Right lobe of liver (tissue), 6 donors: ENCODE measurements at places on chromosomes 12 and 14. TPM values are rescaled to one million over a fixed set of nuclear protein-coding genes. Genes with fewer than 3 reads are reported as not detected.

Gene INTS13
- total RNA-seq, result 8.4 TPM

- no peaks in the 10 kb centered on the region for H3K4me1 ChIP-seq
- no peaks in the 10 kb centered on the region for H3K36me3 ChIP-seq
- H3K27me3 ChIP-seq, result no peaks in the 10 kb centered on the region
- H3K27ac ChIP-seq, result no peak overlapping the region
- no peak for DNase-seq
- H3K4me3 ChIP-seq, result no peak overlapping the region
These were observed 55.4 kb downstream of the DAO start for GRCh38 chr12:108935159-108935763.

- H3K36me3 ChIP-seq, result no peaks in the 10 kb centered on the region
- H3K27me3 ChIP-seq, result no peaks in the 10 kb centered on the region
- no peak for DNase-seq
- no peak overlapping the region for H3K4me3 ChIP-seq
These were observed 13.2 kb upstream of the RIMBP2 start for GRCh38 chr12:130729344-130729743.

Gene NKX2-1
- not detected for total RNA-seq

Gene TAS2R43
- not detected for total RNA-seq

DNA sequence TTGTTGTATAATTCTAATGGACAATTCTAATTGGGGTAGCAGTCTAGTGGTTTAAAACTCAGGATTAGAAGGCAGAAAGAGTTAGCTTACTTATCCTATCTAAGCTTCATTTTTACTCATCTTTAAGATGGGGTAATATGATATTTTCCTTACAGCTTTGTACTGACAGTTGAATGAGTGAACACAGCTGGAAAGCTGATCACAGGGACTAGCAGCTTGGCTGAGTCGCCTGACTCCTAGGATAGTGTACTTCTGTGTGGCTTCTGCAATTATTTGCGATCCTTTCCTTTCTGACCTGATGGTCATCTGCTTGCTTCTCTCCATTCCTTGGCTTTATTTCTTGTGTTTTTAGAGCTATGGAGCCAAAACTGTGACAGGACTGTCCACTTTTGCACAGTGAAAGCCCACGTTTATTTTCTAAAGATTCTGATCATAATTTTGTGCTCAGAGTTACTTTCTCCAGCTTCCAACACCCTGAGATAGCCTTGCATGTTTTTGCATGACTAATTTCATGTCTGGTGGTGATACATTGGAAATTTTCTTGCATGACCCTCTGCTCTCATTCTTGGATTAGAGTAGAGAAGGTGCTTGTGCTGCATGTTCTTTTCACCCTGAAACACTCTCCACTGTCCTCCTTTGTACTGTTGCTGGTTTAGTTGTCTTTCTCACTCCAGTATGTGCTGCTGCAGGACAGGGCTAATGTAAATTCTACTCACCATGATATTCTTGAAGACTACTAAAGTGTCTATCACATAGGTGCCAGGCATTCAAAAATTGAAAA is 377.0 kb upstream of the ATP2B1 start:
- no peak overlapping the region for H3K27ac ChIP-seq
- no peak for DNase-seq
- H3K4me3 ChIP-seq, result no peak overlapping the region
- H3K36me3 ChIP-seq, result no peaks in the 10 kb centered on the region
- H3K4me1 ChIP-seq, result no peaks in the 10 kb centered on the region

GRCh38 chr12:104516821-104517220 is 60.1 kb downstream of the CHST11 start:
- H3K27me3 ChIP-seq, result no peaks in the 10 kb centered on the region
- no peak overlapping the region for H3K27ac ChIP-seq
- H3K4me1 ChIP-seq, result no peaks in the 10 kb centered on the region
- H3K36me3 ChIP-seq, result no peaks in the 10 kb centered on the region
- H3K4me3 ChIP-seq, result no peak overlapping the region
- DNase-seq, result no peak

- no peak overlapping the region for H3K27ac ChIP-seq
- no peak for DNase-seq
- H3K27me3 ChIP-seq, result no peaks in the 10 kb centered on the region
- H3K36me3 ChIP-seq, result no peaks in the 10 kb centered on the region
- H3K4me3 ChIP-seq, result no peak overlapping the region
- peaks cover 17% of the 10 kb centered on the region for H3K4me1 ChIP-seq
These were observed 3.9 kb upstream of the PPP1CC start for GRCh38 chr12:110746550-110746949.

- no peak for DNase-seq
- no peak overlapping the region for H3K27ac ChIP-seq
- no peaks in the 10 kb centered on the region for H3K36me3 ChIP-seq
- no peaks in the 10 kb centered on the region for H3K27me3 ChIP-seq
- no peaks in the 10 kb centered on the region for H3K4me1 ChIP-seq
These were observed 59.8 kb upstream of the KIF21A start for GRCh38 chr12:39502726-39503125.

DNA sequence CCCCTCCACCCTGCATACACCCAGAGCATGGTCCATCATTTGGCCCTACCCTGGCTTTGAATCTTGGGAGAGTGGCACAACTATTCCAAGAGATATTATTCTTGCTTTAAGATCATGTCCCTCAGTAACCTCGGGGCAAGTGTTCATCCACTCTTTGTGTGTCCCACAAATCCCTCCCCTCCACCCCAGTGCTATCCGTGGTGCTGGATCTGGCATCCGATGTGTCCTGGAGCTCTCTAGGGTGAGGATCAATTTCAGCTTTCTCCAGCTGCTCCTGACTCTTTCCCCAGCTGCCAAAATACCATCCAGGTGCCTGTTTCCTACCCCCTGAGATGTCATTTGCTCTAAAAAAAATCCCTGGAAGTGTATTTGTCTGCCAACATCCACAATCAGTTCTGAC is 64.8 kb upstream of the CMKLR1 start:
- H3K27ac ChIP-seq, result no peak overlapping the region
- no peak for DNase-seq
- no peaks in the 10 kb centered on the region for H3K27me3 ChIP-seq
- H3K4me1 ChIP-seq, result no peaks in the 10 kb centered on the region
- no peak overlapping the region for H3K4me3 ChIP-seq
